ENCODE measurements at places on chromosomes 7 and 10. TPM values are rescaled to one million over a fixed set of nuclear protein-coding genes. Genes with fewer than 3 reads are reported as not detected.

Gene VENTX
- total RNA-seq, result 5.7 TPM

Gene HTR5A
- not detected for total RNA-seq

Gene NANOS1
- 0.45 TPM for total RNA-seq

Gene LRRD1
- not detected for total RNA-seq

Gene DNAJB9
- 24.4 TPM for total RNA-seq

Gene FAM221A
- 5.3 TPM for total RNA-seq

Gene ADRB1
- total RNA-seq, result not detected

Gene NUTM2B
- total RNA-seq, result 1.7 TPM

Gene SLC39A12
- total RNA-seq, result not detected

Gene STAG3
- 9.7 TPM for total RNA-seq

Gene OR2A42
- not detected for total RNA-seq

Gene JCAD
- total RNA-seq, result 0.56 TPM

Gene HOXA4
- total RNA-seq, result not detected

Gene OR2A1
- not detected for total RNA-seq

Gene WEE2
- total RNA-seq, result 0.11 TPM

Gene NKX1-2
- total RNA-seq, result not detected

Gene FRMD4A
- 1.3 TPM for total RNA-seq

Gene ADAM8
- 87.6 TPM for total RNA-seq

Gene IQCE
- total RNA-seq, result 4.8 TPM

Gene TMEM184A
- total RNA-seq, result not detected
